ENCODE measurements at places on chromosomes 13 and 19.

DNA sequence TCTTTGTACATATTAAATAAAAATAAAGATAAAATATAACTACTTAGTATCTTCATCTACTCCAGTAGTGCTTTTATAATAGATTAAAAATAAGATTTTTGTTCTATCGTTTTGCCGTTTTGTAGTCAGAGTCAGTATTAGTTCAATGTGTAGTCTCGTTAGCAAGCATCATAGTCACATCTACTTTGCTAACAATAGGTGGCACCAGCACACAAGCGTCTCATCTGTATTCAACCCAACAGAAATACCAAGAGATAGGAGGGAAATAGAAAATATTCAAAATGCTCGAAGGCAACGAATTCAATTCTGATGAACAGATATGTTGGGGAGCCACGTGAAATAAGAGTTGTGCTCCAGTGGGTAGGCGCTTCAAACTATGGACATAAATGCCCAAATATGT is 21.4 kb upstream of the MICU2 start:
- no peak for DNase-seq

- no peak for DNase-seq
These were observed 787.7 kb downstream of the UQCRFS1 start for GRCh38 chr19:28425046-28425931.

- DNase-seq: no peak
These were observed 63.4 kb upstream of the LRCH1 start for GRCh38 chr13:46489586-46490023.

DNA sequence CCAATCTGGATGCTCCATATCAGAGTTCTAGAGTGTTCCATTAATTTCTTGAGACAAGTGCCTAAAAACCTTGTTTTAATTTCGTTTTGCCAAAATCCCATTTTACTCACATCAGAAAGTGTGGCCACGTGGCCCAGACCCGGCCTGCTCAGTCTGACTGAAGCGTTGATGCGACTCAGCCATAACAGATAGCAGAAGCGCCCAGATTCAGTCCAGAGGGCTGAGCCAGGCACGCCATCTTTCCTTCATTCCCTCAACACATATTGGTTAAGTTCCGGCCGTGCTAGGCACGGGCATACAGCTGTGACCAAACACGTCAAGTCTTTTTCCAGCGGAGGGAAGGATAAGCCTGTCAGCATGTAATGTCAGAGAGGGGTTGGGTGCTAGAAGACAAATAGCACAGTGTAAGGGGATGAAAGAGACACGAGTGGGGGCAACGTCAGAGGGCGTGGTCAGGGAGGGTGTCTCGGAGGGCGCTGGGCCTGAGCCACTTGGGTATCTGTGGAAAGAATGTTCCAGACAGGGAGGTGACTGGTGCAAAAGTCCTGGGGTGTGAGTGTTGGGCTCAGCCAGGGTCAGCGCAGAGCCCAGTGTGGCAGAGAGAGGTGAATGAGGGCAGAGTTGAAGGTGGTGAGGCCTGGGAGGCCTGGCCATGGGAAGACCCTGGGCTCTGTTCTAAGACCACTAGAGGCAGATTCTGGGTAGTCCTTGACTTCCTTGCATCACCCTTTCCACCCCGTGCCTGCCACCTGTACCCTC is 3.1 kb downstream of the F10 start:
- DNase-seq: no peak

DNA sequence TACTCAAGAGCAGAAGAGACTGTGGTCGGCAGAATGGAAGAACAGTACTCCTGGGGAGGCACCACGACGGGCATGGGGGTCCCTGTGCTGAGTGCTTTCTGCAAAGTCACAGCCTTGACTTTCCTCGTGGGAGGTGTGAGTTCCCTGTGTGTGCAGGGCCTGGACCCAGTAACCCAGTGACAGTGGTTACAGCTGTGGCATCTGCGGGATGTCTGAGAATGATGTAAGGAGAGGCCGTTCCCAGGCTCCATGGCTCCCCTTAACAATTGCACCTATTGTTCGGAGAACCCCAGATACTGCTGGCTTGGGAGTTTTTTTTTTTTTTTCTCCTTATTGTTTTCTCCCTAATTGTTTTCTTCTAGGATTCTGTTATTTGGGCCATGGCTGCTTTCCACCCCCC is 5.1 kb upstream of the NANOS2 start:
- DNase-seq: no peak

GRCh38 chr13:67232384-67232783 is 2.2 kb upstream of the PCDH9 start:
- DNase-seq: no peak

GRCh38 chr19:31674503-31675192 is 325.4 kb upstream of the TSHZ3 start:
- no peak for DNase-seq

GRCh38 chr13:49058761-49059160 is 83.0 kb downstream of the FNDC3A start:
- no peak for DNase-seq

- DNase-seq: no peak
These were observed 12.9 kb downstream of the CCDC70 start for GRCh38 chr13:51874651-51875050.

DNA sequence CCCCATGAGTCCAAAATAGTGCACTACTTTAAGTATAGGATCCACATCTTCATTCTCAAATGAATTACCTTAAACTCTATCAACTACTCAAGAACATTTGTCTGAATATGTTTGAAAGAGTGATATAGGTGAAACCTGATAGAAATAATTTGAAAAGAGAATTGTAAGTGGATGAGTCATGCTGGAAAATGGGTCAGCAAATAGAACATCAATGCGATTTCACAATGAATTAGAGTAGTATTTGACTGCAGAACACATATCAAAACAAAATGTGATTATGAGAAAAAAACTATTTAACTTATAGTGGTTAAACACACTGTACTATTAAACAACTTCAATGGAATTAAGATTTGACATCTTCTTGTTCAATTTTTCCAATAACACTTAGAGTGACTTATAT is 300.6 kb upstream of the KLHL1 start:
- DNase-seq: no peak

GRCh38 chr13:110034031-110034549 is 247.7 kb upstream of the IRS2 start:
- DNase-seq: no peak

- DNase-seq: peak; percentile 15
These were observed 138.9 kb upstream of the RFC3 start for GRCh38 chr13:33678906-33679657.

DNA sequence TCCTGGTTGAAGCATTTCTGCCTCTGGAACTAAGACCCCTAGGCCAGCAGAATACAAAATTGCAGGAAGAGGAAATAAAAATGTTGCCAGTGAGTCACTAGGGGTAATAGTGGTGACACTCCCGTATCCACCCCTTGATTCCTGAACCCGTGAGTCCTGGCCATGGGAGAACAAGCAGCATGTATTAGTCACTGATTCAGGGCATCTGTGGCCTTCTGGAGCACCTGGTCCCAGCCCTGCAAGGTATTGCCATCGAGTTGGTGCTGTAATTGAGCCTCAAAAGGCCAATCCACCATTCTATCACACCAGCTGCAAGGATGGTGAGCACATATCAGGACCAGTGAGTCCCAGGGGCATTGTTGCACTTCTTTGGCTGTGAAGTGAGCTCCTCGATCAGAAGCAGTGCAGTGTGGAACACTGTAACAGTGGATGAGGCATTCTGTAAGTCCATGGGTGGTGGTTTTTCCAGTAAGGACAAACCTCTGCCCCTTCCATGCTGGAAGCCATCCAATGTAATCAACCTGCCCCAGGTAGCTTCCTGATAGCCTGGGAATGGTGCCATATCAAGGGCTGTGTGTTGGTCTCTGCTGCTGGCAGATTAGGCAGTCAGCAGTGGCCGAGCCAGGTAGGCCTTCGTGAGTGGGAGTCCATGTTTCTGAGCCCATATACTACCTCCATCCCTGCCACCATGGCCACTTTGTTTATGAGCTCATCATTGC is 39.6 kb downstream of the C1QTNF9 start:
- no peak for DNase-seq

- DNase-seq: no peak
These were observed 20.6 kb upstream of the ELF1 start for GRCh38 chr13:41039746-41040145.

DNA sequence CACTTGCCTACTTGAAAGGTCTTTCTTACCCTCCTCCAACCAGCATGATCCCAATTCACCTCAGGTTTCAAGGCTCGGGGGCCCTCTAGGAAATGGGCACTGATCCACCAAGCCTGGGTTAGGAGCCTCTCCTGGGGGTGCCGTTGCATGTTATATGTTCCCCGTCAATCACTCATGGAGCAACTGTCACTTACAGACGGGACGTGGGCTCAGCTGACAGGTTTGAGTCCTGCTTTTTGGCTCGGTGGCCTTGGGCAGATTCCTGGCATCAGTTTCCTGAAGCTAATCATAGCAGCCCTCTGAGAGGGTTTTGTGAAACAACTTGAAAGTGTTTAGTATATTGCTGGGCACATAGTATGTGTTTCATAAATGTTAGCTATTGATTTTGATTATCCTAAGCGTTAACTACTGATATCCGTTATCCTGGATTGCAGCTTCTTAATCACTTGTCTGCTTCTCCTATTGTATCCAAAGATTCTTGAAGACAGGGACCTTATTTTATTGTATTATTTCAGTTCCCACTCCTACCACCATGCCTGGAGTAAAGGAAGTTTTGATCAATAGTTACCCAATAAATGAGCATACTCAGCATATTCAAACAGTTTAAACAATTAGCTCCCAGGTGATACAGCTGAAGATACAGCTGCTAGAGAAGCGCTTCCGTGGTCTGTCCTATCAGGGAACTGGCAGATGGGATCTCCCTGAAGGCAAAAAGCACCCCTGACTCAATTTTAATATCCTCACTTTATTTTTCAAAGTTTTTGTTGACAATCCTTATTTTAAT is 57.9 kb downstream of the RFC3 start:
- no peak for DNase-seq

DNA sequence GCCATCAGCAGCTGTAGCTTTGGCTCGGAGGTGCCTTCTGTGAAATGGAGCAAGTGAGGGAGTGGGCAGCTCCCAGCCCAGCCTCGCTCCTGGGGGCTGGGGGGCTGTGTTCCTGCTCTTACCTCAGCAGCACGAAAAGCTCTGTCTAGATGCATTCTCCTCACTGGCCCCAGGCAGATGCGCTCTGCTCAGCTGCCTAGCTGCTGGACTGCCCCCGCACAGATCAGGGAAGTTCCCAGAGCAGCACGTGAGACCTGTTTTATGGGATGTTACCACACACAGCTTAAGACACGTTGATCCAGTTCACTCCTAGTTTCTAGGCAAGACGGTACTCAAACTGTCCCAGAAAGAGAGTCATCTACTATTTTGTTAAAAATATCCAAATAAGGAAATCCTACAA is 13.6 kb downstream of the LCP1 start:
- DNase-seq: no peak

DNA sequence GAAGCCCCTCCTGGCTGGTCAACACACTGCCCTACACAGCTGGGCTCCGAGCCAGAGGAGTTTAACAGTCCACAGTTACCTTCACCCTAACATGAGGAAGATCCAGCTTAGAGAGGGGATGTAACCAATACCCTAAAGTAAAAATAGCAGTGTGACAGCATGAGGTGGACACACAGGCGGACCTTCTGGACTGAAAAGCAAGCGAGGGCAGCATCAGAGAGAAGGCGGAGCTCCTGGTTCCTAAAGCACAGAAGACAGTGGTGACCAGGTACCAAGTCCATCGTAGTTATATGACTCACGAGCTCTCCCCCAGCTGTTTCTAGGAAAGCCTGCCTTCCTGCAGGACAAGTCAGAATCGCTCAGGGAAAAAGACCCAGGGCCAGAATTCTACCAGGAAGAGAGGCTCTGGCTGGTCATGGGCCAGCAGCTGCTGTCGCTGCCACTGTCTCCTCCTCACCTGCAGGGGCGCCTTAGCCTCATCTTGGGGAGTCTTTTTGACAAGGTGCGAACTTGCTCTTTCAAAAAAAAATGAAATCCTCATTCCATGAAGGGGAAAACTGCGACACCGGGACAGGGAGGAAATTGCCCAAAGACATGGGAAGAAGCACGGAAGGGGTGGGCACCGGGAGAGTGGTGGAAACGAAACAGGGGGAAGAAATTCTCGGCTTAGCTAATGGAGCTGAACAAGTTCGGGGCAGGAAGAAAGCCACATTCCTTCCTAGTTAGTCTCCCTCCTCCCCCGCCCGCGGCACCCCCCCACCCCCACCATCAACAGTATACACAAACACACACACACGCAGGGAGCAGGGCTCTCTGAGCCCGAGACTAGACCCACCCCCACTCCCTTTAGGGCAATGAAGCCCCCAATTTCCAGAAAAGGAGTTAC is 1.7 kb downstream of the ELL start:
- DNase-seq: peak; percentile 57

DNA sequence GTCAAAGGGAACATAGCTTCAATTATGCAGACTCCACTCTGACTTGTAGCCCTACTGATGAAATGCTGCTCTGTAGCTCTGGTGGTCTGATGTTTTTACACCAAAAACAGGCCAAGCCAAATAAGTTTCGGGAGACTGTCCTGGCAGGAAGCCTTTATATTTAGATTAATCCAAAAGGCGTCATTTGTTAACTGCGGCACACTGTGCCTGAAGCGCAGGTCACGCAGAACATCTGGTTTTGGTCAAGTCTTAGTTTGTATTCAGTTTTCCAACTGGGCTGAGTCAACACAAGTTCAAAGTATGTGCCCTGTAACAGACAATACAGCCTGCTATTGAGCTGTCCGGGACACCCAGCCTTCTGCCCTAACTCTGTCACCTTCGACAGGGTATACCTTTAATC is 154.6 kb upstream of the IPO5 start:
- no peak for DNase-seq

GRCh38 chr13:35723821-35724220 is 247.3 kb upstream of the MAB21L1 start:
- DNase-seq: no peak

DNA sequence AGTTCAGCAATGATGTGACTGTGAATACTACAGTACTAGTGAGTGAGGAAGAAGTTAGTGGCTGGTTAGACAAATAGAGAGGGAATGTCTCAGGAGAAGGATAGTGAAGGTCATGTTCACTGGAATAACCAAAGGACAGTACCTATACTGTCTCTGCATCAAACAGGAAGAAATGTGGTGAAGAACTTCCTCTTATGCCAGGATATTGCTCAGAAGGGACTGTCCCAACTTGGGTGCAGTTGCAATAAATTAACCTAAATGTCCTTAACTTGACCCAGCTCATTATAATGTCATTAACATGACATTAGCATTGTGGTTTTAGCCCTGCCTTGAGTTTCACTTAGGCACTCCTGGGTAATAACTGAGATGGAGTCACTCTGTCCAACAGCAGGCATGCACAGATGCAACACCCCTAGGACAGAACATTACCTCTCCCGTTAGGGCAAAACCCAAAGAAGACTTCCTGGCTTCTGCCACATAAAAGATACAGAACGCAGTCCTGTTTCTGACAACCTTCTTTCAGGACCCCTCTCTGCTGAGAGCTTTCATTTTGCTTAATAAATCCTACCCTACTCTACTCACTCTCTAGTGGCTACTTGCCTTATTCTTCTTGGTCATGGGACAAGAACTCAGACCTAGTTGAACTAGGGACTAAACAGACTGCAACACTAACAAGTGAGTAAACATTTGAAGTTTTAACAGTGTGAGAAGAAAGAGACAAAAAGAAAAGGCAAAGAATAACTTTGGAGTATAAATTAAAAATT is 1591.6 kb upstream of the MIR17HG start:
- no peak for DNase-seq

GRCh38 chr13:35760735-35761281 is 284.3 kb upstream of the MAB21L1 start:
- no peak for DNase-seq
